ENCODE measurements at places on chromosomes 3 and 15.
A peak's percentile ranks its signal among the peaks of the same experiment; 100 is the strongest.

GRCh38 chr3:117962750-117963149 is 1071.9 kb downstream of the IGSF11 start:
- DNase-seq = no peak

DNA sequence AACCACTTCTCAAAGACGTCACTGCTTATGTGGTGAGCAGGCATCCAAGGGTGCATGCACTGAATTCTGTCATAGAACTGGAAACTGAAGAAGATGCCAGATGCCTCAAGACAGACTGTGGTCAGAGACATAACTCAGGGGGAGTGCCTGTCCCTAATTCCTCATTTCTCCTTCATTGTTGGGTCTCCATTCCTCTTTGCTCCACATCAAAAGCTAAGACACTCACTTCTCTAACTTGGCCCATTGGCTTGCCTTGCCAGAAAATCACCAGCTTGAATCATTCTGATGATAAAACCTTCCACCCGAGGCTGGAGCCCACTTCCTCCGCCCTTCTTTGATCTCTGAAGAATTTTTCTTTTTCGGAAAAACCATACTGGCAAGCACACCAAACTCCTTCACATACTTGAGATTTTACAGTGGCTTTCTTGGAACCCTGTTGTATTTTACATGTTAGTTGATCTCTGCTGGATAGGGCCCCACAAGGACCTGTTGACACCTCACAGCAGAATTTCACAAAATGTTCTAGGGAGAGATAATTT is 69.9 kb downstream of the COL8A1 start:
- no peak for DNase-seq

- no peak for DNase-seq
Observed at GRCh38 chr15:31328428-31328968, 1.9 kb downstream of the KLF13 start.

GRCh38 chr15:70240820-70241430 is 143.2 kb upstream of the TLE3 start:
- DNase-seq = no peak

- no peak for DNase-seq
Observed at GRCh38 chr15:88113613-88114308, 142.8 kb downstream of the NTRK3 start.

GRCh38 chr15:28147801-28148200 is 48.7 kb upstream of the OCA2 start:
- DNase-seq = no peak

DNA sequence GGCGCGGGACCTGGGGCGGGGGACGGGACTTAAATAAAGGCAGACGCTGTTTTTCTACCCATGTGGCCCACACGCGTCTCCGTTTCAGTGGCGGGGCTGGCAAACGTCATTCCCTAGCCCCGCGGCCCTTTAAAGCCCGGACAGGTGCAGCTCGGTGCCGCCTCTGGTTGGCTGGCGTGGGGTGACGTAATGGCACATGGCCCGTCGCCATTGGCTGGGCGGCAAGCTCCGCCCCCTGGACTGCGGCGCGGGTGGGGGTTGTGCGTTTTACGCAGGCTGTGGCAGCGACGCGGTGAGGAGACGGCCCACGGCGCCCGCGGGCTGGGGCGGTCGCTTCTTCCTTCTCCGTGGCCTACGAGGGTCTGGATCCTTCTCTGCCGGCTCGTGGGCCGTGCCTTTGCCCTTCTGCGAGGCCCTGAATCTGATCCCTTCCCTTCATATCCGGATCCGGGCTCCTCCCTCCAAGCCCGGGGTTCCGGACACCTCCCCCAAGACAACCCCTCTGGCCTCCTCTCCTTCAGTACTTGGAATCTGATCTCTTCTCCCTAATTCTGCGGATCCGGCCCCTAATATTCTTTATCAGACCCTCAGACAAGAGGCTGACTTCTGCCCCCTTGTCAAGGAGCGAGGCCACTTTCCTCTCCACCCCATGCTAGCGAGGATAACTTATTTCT is at the start of gene CRELD1:
CRELD1 (plus strand) TSS at position 274 of the 674 bp plus-strand sequence. CDS start 605 bp downstream, outside the sequence.
- peak; percentile 85 for DNase-seq

GRCh38 chr3:72158639-72159326 is 373.8 kb upstream of the PROK2 start:
- DNase-seq = no peak

DNA sequence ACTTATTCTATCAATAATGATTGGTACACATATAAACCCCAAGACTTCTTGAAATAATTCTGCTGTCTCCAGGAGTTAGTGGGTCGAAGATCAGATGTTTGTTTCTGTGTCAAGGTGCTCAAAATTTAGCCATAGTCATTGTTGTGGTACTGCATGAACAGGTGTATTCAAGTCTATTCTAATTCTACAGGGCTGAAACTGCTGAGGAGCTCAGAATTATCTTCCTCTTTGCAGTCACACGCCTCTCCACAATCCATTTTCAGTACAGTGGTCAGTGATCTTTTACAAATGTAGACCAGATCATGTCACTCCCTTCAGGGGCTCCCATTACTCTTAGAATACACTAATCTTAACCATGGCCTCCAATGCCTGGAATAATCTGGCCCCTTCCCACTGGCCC is 527.5 kb downstream of the NTRK3 start:
- no peak for DNase-seq

GRCh38 chr3:31425401-31425800 is 107.3 kb upstream of the STT3B start:
- DNase-seq = no peak

GRCh38 chr3:134374105-134374790 is at the start of gene AMOTL2:
AMOTL2 (minus strand) TSS chr3:134374447; CDS start chr3:134371433, 3,014 bp downstream.
- peak; percentile 93 for DNase-seq

GRCh38 chr3:195914648-195915473 is 6.5 kb upstream of the TNK2 start:
- DNase-seq = peak; percentile 89

- DNase-seq = no peak
Observed at GRCh38 chr3:43043793-43044192, 62.1 kb downstream of the POMGNT2 start.

DNA sequence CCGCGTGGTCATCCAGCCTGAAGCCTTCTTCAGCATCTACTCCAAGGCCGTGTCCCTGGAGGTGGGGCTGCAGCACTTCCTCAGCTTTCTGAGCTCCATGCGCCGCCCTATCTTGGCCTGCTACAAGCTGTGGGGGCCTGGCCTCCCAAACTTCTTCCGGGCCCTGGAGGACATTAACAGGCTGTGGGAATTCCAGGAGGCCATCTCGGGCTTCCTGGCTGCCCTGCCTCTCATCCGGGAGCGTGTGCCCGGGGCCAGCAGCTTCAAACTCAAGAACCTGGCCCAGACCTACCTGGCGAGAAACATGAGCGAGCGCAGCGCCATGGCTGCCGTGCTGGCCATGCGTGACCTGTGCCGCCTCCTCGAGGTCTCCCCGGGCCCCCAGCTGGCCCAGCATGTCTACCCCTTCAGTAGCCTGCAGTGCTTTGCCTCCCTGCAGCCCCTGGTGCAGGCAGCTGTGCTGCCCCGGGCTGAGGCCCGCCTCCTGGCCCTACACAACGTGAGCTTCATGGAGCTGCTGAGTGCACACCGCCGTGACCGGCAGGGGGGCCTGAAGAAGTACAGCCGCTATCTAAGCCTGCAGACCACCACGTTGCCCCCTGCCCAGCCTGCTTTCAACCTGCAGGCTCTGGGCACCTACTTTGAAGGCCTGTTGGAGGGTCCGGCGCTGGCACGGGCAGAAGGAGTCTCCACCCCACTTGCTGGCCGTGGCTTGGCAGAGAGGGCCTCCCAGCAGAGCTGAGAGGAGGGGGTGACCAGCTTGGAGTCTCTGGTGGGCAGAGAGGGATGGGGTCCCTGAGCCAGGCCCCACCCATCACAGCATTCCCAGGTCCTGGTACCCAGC is 37.9 kb downstream of the GOLGA6A start:
- DNase-seq = no peak

GRCh38 chr15:48929661-48930060 is 34.1 kb downstream of the SHC4 start:
- no peak for DNase-seq

- no peak for DNase-seq
Observed at GRCh38 chr15:79740561-79740960, 156.3 kb downstream of the MTHFS start.

DNA sequence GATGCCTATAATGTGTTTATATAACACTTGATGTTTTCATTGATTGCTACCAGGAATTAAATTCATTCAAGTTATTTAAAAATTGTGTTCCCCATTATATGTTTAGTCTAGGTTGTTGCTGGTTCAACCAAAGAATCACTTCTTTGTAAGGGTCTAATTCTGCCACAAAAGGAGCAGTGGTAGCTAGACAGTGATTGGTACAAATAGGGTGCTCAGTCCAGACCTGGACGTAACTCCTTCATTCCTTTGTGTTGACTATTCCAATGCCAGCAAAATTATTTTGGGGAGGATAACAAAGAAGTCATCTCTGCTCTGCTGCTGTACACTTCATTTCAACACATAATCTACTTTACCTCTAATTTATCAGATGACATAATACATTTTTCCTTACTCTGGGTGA is 1.2 kb downstream of the CHMP2B start:
- no peak for DNase-seq

DNA sequence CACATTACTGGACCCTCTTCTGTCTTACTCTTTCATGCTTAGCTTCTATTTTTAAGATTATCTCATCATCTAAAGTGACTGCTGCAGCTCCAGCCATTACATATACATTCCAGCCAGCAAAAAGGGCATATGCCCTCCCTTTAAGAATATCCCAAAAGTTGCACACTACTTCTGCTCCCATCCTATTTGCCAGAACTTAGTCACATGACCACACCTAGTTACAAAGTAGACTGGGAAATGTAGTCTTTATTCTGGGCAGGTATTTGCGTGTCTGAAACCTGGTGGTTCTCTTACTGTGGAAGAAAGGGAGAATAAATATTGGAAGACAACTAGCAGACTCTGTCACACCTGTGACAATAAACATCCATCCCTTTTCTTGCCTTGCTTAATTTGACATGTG is 341.6 kb upstream of the NR2E3 start:
- DNase-seq = no peak

DNA sequence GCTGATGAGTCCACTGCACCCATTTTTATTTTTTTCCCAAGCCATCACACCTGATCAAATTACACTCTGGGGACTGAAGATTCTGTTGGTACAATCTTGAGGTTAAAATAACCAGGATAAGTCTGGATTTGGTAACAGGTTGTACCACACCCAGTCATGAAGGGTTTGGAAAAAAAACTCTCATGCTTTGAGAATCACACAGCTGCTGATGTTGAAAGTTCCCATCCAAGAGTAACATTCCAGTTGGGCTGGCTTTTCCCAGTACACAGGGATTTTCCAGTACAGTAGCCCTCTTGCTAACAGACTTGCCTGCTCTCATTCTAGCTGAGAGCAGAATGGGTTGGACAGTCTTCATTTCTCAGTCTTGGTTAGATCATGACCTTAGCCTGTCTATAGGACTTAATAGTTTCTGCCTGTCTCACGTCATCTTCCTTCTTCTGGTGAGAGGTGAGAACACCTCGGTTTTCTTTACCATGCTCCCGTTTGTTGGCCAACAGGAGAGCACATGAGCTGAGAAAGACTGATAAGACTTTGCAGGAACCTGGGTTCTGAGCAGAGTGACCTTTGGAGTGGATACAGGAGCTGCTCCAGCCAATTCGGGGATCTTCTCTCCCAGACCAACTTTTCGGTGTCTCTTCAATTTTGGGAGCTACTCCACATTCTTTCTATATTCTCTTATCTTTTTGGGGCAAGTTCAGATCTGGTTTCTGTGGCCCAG is 300.1 kb upstream of the LYSMD4 start:
- DNase-seq = no peak

- DNase-seq = no peak
Observed at GRCh38 chr3:171846597-171846996, 3.4 kb downstream of the TMEM212 start.

DNA sequence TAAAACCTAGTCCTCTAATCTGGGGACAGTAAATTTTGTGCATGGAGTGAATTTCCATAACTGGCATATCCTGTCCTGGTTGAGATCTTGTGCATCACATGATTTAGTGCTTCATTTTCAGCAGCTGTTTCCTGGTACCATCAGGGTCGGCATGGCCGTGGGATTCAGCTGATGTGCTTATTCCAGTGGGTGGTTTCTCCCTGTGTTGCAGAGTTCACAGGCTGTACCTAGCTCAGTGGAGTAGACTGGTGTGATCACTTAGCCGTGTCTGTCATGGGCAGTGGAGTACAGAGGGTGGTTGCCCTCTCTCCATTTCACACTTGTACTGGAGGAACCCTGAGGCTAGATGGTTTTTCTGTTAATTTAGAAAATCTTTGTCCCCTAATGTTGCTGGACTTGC is 228.5 kb downstream of the PTPRG start:
- no peak for DNase-seq

DNA sequence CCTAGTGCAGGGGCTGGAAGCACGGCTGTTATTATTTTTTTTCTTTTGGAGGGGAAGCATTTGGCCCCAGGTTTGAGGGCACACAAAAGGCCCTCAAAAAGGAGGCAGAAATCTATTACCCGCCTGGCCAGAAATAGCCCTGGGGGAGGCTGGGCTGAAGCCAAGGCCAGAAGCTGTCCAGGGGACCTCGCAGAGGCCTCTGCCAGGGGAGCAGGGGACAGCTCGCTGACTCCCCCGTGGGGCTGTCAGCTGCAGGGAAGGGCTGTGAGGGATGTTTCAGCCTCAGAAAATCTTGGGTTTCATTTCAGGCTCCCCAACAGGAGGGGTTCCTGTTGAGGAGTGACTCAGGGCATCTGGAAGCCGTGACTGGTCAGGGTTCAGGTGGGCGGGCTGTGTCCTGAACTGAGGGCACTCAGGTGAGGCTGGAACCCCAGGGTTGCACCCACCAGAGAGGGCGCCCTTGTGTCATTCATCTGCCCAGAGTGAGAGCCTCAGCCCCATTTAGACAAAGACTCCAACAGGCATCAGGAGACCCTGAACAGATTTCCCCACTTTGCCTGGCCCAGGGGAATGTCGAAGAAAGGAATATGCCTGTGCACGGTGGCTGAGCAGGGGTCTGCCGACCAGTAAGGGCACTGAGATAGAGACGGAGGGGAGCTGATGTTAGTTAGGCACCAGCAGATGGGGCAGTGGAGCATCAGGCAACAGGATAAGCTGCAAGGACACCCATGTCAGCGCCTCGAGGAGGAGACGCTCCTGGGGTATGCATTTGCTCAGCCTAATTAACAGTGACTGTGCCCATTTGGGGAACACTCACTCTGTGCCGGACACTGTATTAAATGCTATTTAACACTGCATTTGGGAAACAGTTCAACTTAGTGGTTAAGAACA is 43.5 kb upstream of the SLC6A11 start:
- DNase-seq = no peak
